ENCODE measurements at places on chromosomes 6 and 20. TPM values are rescaled to one million over a fixed set of nuclear protein-coding genes. Genes with fewer than 3 reads are reported as not detected.

The FILIP1 gene
- 0.52 TPM for total RNA-seq

The IPCEF1 gene
- 0.47 TPM for total RNA-seq

The PDCD2 gene
- 31.2 TPM for total RNA-seq

The PLCB4 gene
- total RNA-seq: 8.2 TPM

The PRRT1 gene
- 0.09 TPM for total RNA-seq

Measured in bronchial smooth muscle cell (primary cell).